ENCODE measurements at places on chromosomes 2 and 18.
A peak's percentile ranks its signal among the peaks of the same experiment; 100 is the strongest.

- no peak for DNase-seq
These were observed 5.9 kb upstream of the SCYGR2 start for GRCh38 chr2:227592694-227593387.

- DNase-seq, result no peak
These were observed 591.2 kb downstream of the RNF144A start for GRCh38 chr2:7508296-7508943.

DNA sequence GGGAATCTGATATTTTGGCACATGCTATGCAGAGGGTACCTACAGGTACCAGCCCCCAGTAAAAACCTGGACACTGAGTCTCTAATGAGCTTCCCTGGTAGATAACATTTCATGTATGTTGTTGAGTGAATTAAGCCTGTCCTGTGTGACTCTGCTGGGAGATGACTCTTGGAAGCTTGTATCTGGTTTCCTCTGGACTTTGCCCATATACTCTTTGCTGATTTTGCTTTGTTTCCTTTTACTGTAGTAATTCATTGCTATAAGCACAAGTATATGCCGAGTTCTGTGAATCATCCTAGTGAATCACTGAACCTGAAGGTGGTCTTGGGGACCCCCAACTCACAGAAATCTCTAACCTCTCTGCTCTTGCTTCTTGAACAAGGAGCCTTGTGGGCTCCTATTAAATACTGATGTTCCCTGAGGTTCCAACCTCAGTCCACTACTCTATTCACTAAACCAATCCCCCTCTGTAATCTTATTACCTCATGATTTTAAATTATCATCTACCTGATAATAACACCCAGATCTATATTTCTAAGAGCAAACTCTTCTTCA, 94.3 kb upstream of the WDSUB1 start:
- no peak for DNase-seq

GRCh38 chr2:20667531-20668401, 822 bp downstream of the GDF7 start:
- DNase-seq, result no peak

DNA sequence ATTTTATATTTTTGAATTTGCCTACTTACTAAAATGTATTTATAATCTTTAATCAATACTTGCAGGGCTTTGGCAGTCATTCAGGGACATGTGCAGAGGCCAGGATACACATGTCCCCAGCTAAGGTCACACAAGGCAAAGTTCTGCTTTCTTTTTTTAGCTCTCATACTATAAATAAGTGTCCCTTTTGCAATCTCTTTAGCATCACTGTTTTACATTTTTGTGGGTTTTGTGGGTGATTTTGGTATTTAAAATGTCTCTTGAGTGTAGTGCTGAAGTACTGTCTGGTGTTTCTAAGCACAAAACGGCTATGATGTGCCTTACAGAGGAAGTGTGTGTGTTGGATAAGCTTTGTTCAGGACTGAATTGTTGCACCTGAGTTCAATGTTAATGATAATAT, 309.0 kb upstream of the GULP1 start:
- peak; percentile 54 for DNase-seq

- peak; percentile 89 for DNase-seq
These were observed 137.6 kb downstream of the COPS8 start for GRCh38 chr2:237223201-237223861.

- no peak for DNase-seq
These were observed 82.6 kb downstream of the TPO start for GRCh38 chr2:1495676-1496358.

DNA sequence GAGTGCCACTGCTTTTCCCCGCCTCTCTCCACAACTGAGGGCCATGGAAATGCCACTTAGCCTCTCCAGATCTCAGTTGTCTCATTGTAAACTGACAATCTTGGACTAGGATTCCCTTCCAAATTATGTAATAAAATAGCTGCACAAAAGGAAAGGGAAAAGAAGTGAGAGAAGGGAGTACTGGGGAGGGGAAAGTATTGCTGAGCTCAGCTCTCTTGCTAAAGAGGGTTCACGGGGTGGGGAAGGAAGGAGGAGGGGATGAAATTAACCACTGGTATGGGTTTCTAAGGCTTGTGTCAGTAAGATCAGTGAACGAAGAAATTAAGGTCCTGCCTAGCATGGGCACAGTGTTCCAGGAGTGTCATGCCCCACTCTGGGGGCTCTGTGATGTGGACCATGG, 417.3 kb downstream of the TGIF1 start:
- DNase-seq, result no peak

DNA sequence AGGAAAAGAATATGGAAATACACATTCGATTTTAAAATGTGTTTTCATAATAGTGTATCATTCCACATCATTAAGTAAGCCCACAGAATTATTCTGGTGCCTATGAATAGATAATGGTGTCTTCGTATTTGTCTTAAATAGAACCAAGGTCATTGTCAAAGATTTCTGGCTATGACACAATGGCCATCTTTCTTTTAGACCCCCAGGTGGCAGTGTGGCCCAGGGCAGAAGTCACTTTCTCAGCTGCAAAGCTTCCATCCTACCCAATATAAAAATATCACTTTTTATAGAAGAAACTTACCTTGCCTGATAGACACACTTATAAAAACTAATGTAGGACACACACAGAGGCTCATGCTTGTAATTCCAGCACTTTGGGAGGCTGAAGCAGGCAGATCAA, 57.5 kb downstream of the ZRANB3 start:
- DNase-seq, result no peak

GRCh38 chr2:204486321-204486720, 59.0 kb upstream of the PARD3B start:
- DNase-seq, result no peak

- DNase-seq, result no peak
These were observed 6.8 kb upstream of the PCARE start for GRCh38 chr2:29080886-29081743.

DNA sequence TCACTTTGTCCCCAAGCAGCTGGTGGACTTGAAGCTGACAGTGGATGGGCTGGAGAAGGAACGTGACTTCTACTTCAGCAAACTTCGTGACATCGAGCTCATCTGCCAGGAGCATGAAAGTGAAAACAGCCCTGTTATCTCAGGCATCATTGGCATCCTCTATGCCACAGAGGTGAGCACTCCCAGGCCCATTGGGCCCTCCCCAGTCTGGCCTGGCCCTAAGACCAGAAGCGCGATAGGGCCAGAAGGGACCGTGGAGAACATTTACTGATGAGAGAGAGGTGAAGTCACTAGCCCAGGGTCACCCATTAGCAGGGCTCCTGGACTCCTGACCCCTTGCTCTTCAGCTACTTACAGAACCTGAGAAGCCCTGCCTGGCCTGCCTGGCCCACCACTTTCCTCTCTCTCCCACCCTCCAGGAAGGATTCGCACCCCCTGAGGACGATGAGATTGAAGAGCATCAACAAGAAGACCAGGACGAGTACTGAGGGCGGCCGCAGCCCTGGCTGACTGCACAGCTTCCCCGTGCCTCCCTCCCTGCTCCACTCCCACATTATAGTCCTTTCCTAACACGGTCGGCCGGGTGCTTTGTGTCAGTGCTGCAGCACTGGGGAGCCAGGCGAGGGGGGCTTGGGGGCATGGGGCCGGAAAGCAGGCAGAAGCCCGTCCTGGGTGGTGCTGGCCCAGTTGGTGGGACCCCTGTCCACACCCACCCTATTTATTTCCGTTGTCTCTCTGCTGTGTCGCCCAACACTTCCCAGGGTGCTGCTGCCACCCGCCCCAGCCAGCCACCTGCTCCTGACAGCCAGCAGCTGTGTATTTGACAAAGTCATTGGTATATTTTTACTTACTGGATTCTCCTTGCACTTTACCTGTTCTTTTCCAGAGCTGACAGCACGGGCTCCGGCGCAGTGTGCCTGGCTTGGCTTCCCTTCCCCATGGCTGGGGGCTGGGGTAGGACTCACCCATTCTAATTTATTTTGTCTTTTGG, 6.6 kb upstream of the TMEM214 start:
- no peak for DNase-seq

DNA sequence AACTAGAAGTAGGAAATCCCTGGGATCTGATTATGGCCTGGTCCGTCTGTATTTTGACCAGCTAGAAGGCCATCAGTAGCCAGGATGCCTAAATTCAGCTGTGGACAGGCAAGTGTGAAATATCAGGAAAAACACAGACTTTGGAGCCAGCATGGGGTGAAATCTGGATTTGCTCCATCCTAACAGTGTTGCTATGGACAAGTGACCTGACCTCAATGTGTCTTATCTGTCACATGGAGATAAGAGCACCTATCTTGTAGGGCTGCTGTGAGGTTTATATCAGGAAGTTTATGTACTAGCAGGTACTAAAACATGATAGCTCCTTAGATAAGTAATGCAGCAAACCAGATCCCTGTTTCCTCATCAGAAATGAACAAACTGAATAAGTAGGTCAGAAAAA, 460.4 kb downstream of the STK39 start:
- peak; percentile 17 for DNase-seq

DNA sequence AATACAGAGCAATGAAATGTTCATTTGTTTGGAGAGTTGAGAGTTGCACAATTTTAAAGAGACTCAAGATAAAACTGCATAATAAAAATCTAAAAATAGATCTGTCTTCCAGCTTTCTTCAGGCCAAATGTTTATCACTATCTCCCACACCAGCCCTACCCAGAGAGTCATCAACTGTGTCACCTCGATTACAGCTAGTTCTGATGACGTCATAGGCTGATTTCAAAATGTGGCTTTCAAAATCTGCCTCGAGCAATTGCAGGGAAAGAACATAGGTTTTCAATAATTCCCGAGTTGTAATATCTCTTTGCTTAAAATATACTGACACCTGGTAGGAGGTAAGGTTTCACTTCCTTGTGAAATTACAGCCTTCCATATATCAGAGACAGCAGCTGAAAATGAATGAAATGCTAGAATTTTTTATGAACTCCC, 677.6 kb upstream of the ID2 start:
- peak; percentile 57 for DNase-seq

DNA sequence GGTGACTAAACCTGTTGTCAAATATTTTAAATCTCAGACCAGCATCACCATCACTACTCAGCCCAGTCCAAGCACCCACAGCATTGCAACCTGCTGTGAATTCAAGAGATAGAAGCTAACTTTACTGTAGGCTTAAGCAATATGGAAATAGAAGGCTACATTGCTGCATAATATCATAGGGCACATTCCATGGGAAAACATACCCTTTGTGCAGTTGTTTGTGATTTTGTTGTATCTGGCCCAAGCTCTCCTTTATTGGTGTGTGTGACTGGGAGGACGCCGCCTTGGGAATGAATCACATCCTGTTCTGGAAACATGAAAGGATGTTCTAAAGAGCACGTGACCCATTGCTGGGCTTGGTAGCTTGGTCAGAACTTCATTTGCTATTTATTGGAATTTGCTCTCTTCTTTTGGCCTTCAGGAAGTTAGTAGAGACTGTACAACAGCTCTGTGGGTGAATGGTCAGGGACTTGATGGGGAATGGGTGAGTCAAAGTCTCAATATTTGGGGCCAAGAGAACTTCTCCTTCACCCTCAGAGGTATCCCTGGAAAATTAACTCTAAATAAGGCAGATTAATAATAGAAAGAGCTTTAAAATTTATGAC, 106.8 kb upstream of the SERPINE2 start:
- peak; percentile 73 for DNase-seq

GRCh38 chr2:138877421-138877820, 97.2 kb upstream of the NXPH2 start:
- DNase-seq, result no peak

GRCh38 chr2:238330391-238330790, 10.1 kb downstream of the TRAF3IP1 start:
- DNase-seq, result no peak

DNA sequence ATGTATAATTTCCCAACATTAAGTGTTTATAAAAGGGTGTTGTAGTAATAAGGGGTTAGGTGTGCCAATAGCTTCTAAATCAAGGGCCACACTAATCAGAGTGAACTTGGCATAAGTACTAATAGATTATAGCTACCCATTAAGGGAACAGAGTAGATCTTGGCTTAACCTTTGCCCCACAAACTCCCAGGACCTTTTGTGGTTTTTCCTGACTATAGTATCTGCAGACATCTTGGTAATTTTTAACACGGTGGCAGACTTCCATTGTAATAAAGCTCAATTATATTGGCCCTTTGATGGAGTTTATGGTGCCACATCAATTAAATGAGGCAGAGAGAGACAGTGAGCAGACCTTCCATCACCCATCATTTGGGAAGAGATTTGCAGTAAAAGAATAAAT, 358.5 kb upstream of the HNRNPA3 start:
- no peak for DNase-seq

GRCh38 chr2:11279398-11279797, 65.0 kb downstream of the ROCK2 start:
- no peak for DNase-seq

GRCh38 chr2:2876331-2877221, 501.0 kb downstream of the EIPR1 start:
- no peak for DNase-seq

DNA sequence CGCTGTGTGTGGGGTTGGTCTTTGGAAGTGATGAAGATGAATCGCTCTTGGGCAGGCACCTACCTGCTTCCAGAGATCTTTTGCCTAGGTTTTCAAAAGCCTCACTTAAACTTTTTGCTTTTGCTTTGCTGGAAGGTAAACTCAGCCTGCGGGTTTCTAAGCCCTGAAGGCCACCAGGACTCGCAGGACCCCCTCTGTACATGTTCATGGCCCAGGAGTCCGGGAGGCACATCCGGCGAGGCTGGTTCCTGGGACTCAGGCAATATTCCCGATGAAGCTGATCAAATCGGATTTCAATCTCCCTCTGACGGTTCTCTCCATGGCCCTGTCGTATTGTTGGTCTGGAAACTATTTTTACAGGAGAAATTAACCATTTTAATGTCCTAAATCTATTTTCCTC, 13.2 kb downstream of the HJURP start:
- DNase-seq, result no peak

- DNase-seq, result no peak
These were observed 51.1 kb downstream of the POLR1A start for GRCh38 chr2:86054535-86055082.

DNA sequence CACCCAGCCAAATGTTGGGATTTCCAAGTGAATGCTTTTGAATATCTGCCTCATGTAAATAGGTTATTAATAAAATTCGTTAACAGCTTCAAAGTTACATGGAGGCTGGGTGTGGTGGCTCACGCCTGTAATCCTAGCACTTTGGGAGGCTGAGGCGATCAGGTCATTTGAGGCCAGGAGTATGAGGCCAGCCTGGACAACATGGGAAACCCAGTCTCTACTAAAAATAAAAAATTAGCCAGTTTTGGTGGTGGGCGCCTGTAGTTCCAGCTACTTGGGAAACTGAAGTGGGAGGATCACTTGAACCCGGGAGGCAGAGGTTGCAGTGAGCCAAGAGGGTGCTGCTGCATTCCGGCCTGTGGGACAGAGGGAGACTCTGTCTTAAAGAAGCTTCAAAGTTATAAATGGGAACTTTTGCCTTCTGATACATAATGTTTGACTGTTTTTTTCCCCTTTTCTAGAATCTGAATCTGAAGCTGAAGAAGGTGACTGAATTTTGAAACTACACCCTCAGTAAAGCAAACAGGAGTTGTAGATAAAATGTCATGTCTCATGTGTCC, 10.1 kb downstream of the BZW1 start:
- no peak for DNase-seq

GRCh38 chr18:80191264-80191663, 56.0 kb downstream of the PARD6G start:
- no peak for DNase-seq

DNA sequence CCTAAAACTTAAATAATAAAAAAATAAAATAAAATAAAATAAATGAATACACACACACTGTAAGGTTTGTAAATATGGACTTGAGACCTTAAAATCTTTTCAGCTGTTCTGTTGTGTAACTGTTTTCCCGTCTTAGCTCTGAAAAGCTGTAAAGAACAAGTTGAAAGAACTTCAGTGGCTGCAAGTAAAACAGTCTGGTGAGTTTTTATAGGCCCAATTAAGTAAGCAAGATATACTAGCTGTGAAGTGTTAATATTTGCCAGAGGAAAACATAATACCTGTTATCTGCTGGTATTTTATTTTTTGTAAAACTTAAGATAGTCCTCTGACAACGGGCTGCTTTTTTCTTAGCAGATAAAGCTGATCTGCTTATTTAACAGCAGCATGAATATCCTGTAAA, 176.9 kb upstream of the NRP2 start:
- DNase-seq, result no peak
